ENCODE measurements at places on chromosomes 5 and 9.

DNA sequence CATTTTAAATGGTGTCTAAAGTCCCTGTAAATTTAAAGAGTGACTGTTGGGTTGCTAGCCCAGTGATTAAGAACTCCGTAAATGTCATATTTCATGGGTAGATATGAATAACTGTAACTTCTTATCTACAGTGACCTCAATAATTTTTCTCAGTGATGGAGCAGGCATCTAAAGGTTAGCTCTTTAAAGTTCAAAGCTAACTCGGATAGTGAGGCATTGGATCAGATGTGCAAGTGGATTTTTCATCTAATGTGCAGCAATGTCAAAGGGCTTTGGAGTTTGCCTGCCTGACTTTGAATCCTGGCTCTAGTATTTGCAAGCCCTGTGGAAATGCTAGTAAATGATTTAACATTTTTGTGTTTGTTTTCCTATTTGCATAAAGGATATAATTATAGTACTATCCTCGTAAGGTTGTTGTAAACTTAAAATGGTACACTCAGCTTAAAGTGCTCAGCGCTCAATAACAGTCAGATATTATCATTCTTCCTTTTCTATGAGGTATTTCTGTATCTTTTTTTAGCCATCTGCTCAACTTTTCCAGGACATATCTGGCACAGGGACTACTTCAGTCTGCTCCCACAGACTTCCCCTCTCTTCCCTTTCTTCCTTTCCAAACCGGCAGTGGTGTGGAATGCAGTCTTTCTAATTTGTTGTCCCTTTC is 163.7 kb upstream of the ELL2 start:
- DNase-seq, result no peak

DNA sequence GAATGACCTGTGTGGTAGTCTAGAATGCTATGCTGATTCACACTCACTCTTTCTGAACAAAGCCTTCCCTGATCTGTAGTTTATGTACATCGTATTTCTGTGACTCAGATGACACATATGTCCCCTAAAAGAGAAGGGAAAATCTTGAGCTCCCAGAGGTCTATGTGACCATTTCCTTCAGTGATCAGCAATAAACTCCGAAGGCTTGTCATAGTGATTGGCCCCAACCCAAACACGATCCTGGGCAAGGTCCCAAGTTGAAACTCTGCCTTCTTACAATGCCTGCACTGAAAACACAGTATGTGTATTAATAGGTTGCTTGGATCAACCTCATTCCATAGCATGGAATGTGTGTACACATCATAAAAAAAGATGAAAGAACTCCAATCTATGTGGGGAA is 685.8 kb downstream of the MAT2B start:
- DNase-seq, result no peak

DNA sequence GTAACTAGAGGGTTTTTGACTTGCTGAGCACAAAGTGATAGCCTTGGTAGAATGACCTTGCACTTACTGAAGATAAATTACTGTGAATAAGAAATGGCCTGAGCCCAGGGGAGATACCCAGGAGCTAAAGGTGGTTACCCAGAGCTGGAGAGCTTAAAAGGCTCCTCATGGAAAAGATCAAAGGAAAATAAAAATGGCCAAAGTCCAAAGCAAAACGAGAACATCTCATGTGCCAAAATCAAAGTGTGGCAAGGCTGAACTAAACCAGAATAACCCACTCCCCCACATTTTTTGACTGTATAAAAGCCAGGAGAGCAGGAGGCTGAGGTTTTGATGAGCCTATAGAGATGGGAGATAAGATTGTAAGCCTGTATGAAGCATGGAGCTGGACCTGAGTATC is 14.4 kb downstream of the IDNK start:
- DNase-seq, result no peak

- no peak for DNase-seq
Measured at GRCh38 chr5:145531038-145531734, 304.0 kb downstream of the PRELID2 start.

DNA sequence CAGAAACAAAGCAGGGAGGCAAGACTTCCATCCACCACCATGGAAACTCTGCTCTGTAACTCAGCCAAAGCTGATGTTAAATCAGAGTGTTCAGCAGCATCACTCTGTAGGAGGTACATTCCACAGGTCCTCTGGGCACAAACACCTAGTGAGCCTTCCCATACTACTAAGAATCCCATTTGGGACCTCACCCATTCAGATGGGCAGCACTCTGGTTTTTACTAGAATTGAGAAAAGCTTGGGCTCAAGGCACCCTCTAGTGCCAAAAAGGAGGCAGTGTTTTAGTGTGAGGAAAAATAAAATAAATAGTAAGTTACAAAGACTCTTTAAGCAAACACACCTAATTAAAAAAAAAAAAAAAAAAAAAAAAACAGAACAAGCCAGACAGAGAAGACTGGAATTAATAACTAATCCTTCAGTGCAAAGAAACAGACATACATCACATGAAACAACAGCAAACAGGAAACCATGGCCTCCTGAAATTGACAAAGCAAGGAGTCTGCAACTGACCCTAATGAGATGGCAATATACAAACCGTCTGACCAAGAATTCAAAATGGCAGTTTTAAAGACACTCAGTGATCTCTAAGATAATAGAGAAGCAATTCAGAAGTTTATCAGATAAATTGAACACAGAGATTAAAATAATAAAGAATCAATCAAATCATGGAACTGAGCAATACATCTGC is 159.5 kb downstream of the GNA14 start:
- no peak for DNase-seq

DNA sequence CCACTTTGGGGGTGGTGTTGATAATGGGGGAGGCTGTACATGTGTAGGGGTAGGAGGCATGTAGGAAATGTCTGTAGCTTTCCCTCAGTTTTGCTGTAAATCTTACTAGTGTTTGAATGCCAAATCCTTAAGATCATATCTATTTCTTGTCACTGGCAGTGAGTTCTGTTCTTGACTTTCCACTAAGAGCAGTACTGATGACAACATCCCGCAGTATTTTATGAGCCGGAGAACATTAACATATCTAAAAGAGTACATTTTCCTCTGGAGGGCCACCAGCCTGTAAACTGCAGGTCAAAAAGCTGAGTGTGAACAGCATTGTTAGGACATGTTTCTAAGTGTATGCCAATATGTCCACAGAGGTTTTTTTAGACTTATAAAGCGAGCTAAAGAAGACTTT is 2.5 kb upstream of the HSPB3 start:
- no peak for DNase-seq

All from NCI-H524 (cell line).